ENCODE measurements at places on chromosomes 3 and 15.
A peak's percentile ranks its signal among the peaks of the same experiment; 100 is the strongest.

DNA sequence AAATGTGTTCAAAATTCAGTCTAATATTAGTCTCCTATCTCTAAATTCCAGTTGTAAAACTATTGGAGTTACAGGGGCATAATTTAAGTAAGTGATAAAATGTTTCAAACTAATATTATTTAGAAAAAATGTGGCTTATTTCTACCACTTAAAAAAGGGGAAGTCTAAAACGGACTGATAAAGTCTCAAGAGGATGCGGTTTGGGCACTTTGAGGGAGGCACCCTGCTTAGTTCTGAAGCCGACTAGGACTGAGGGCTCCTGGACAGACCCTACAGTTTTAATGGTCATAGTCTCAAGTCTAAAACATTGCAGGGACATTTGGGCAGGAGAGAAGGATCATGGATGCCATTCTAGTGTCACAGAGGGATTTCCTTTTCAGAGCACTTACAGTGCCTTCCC is 566.3 kb downstream of the NR2F2 start:
- no peak for DNase-seq

- no peak for DNase-seq
Observed at GRCh38 chr3:107704477-107704876, 181.7 kb downstream of the BBX start.

DNA sequence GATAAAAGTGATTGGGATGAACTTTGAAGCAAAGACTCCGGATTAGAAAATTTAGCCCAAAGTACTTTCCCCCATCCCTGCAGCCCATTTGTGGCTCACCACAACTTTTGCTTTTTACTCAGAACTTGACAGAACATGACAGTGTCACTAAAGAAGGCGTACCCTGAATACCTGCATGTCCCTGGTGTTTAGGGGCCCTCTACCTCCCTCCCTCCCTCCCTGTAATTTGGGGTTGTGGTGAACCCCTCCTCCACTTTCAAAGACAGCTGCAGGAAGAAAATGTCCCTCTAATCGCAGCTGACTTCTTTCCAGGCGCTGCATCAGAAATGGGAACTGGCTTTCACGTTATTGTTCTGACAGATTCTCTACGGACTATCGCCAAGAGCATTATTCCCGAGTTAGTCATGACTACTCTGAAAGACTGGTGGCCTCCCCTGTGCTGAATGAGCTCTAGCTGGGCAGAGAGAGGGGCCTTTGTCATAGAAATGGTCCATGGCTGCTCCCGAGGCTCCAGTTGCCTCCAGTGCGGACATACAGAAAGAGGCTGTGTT is 93.2 kb upstream of the ARHGEF3 start:
- no peak for DNase-seq

GRCh38 chr3:76490064-76490463 is 549.8 kb upstream of the ROBO2 start:
- DNase-seq, result no peak

- peak; percentile 49 for DNase-seq
Observed at GRCh38 chr3:108062051-108062450, 28.8 kb downstream of the CD47 start.

DNA sequence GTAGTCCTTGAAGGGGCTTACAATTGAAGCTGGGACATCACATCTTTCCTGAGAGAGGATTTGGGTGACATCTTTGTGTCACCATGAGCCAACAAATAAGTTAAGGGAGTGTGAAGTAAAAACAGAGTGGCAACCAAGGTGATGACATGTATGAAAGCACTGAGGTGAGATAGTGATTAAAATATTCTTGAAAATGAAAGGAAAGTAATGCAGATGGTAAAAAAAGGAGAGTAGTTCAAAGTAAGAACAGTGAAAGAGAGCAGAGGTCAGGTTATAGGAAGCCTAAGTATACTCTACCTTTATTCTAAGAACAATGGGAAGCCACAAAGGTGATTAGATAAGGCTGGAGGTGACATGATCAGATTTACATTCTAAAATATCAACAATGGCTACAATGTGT is 486.1 kb downstream of the DIPK2A start:
- DNase-seq, result no peak

GRCh38 chr15:70503798-70504298 is 259.5 kb downstream of the UACA start:
- no peak for DNase-seq

DNA sequence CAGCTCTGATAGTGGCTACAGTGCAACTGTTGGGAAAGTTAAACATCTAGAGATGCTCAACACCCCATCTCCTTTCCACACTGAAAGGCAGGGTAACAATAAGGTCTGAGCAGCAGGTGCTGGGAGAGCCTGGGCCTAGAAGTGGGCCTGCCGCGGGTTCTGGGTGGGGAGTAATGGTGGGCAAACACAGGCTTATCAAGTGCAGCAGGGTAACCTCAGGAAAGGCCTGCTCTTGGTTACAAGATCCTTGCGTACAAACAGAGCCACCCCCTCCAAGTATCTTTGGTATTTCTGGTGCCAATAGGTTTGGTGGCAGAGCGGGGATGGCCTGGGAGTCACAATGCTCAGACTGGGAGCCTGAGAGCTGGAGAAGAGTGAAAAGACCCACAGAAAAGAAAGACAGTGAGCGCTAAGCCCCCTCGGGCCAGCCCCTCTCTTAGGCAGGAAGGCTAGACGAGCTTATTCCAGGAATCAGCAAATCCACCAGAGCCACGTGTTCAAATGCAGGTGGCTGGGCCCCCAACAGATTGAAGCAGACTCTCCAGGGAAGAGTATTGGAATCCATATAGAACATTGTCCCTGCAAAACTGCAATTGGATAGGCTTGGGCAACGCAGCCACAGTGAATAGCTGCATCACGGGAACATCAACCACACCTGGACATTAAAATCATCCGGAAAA is 2.7 kb downstream of the IQSEC1 start:
- no peak for DNase-seq

DNA sequence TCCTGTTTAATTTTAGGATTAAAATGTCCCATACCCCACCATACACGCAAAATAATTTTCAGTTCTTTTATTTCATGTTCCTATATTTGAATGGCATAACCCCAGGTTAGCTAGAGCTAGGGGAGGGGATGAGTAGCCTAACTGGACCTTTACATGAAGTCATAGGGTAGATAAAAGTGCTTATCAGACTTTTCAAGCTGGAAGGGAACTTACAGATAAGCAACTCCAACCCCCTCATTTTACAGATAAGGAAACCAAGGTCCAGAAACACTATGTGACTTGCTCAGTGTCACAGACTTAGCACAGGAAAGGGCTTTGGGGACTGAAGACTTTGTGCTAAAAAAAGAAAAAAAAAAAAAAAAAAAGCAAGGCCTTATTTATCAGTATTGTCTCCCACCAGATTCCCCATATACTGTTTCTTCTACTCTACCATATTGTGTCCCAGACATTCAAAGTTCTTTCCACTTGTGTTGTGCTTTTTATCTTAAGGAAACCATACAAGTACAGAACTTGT is 10.6 kb upstream of the TNIK start:
- DNase-seq, result no peak

GRCh38 chr15:66154581-66154980 is 99.0 kb downstream of the MEGF11 start:
- no peak for DNase-seq

DNA sequence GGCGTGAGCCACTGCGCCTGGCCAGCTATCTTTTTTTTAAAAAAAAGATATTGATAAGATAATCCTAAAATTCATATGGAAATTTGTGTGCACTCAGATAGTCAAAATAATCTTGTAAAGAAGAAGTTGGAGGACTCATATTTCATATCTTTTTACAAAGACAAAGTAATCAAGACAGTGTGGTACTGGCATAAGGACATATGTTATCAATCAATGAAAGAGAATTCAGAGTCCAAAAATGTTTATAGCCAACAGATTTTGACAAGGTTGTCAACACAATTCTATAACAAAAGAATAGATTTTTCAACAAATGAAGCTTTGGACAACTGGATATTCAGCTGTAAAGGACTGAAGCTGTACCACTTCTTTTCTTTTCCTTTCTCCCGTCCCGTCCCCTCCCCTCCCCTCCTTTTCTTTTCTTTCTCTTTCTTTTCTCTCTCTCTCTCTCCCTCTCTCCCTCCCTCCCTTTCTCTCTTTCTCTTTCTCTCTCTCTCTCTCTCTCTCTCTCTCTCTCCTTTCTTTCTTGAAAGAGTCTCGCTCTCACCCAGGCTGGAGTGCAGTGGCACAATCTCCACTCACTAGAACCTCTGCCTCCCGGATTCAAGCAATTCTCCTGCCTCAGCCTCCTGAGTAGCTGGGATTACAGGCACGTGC is 126.8 kb downstream of the GSK3B start:
- no peak for DNase-seq

GRCh38 chr3:71956716-71957115 is 171.8 kb upstream of the PROK2 start:
- no peak for DNase-seq

GRCh38 chr3:37683321-37683720 is 178.4 kb upstream of the CTDSPL start:
- DNase-seq, result no peak

DNA sequence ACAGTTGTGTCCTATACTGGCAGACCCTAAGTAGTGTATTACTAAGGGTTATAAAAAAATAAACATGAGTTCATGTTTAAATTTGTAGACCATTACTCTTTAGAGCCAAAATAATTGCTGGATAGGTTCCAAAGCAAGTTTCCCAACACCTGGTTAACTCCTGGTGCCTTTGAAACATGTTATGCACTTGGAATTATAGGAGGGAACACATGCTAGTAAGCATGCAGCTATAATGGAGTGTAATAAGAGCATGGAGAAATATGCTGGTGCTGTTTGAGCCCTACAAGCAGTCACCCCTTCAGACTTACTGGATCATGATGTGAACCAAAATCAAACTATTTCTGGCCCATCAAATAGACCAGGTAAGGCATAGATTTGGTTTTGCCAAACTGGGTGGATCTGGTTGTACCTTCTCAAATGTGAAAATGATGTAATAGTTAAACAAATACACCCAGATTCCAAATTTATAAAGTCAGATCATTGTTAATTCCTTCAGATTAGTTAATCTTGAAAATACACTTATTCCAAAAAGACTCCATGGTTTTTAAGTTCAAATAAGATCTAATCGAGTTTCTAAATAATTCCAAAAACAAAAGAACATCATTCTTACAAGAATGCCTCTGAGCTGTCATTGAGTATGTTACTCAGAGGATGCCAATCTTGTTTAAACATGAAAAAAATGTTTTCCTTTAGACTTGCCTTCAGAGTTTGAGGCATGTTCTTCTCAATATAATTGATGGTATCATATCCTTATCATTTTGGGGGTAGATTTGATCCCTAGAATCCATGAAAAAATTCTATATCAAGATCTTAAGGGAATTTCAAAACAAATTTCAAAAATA is 69.3 kb downstream of the LRRC28 start:
- DNase-seq, result no peak

DNA sequence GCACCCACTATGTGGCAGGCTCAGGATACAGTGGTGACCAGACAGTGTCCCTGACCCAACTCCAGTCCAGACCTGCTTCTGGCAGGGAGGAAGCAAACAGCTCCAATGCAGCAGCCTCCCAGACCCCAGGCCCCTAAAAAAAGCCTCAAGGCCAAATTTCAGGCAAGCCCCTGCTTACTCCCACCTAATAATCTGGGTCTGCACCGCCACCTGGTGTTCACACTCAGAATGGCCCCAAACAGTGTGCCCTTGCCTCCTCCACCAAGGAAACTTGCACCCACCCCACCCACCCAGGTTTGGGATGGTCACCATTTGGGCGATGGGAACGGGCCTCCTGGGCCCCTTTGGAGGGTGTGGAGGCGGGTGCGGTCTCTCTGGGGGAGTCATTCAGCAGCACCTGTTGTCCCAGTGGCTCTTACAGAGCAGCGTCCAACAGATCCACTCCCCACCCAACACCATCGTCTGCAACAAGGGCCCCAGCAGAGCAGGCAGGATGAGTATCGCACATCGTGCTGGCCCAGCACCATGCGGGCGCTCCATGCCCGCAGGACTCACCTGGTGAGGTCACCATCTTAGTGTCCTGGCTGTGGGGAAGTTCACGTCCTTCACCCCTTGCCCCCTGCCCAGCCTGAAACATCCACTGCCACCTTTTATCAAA is 17.3 kb downstream of the C3orf18 start:
- peak; percentile 45 for DNase-seq
